CD4-positive, alpha-beta T cell treated with Interleukin-15 for 4 hours (primary cell): ENCODE measurements at places on chromosomes 5 and 9.

- DNase-seq: no peak
These were observed 364.2 kb upstream of the PDE4D start for GRCh38 chr5:60257596-60258271.

GRCh38 chr5:78213799-78214198 is 80.7 kb downstream of the AP3B1 start:
- DNase-seq: no peak

DNA sequence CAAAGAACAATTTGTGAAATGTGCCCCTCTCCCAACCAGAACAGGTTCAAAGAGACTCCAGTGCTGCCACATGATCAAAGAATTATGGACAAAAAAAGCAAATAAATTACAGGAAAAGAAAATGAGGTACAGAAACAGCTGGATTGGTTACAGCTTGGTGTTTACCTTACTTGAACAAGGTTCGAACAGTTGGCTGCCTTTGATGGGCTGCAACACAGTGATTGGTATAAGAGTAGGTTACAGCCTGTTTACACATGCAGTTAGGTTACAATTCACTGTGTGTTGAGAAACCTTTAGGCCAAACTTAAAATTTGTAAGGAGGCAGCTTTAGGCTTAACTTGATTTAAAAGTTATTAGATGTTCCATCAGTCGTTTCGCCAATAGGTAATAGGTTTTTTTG is 3.4 kb upstream of the MOCS2 start:
- no peak for DNase-seq

- no peak for DNase-seq
These were observed 44.0 kb downstream of the PTCD2 start for GRCh38 chr5:72364171-72364570.

GRCh38 chr9:96130970-96131369 is 171.0 kb downstream of the HSD17B3 start:
- DNase-seq: no peak

GRCh38 chr5:34016222-34016621 is 8.4 kb upstream of the AMACR start:
- DNase-seq: no peak

DNA sequence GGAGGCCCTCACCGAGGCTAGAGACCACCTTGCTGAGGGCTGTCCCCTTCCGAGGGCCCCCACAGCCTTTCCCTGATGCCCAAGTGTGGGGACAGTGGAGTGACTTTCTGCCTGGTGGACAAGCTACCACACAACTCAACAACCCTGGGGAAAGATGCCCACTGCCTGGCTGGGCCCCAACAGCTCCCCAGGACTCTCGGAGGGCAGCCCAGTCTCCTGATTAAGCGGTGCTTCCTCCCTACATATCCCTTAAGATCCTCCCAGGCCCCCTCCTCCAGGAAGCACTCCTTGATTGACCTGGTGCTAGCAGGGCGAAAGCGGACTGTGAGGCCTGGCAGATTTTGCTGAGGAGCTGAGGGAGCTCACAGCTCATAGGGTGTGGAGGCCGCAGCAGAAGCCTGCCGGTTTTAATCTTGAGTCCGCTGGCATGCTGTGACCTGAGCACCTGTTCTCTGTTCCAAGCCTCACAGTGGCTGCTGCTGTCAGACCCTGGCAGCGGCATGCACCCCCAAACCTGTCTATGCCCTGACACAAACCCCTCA is 2.2 kb downstream of the NSMF start:
- DNase-seq: no peak

DNA sequence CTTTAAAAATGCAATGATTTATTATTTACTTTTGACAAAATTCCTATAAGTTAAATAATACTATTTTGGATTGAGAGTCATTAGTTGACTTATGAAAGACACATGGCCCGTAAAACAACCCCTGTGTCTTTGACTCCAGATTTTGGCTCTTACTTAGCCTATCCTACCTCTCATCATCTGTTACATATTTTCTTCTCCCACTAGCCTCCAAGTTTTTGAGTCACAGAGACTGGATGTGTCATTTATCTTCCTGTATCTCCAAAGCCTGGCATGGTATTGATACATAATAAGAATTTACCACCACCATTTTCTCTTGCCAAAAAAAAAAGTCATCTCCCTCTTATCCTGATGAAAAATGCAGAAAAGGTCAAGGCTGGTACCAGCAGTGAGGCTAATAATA is 99.9 kb downstream of the GABRB2 start:
- no peak for DNase-seq
